ENCODE measurements at places on chromosomes 3 and 15. TPM values are rescaled to one million over a fixed set of nuclear protein-coding genes. Genes with fewer than 3 reads are reported as not detected.

GRCh38 chr3:95511828-95512227 lies 1302.6 kb upstream of the EPHA6 start:
- no peak for DNase-seq

TM4SF4 gene
- 1.6 TPM for total RNA-seq

- DNase-seq, result no peak
Observed at GRCh38 chr3:127151251-127151564, 41.7 kb upstream of the PRR23E start.

- DNase-seq, result no peak
Observed at GRCh38 chr3:70982284-70982683, 601.2 kb downstream of the FOXP1 start.

DNA sequence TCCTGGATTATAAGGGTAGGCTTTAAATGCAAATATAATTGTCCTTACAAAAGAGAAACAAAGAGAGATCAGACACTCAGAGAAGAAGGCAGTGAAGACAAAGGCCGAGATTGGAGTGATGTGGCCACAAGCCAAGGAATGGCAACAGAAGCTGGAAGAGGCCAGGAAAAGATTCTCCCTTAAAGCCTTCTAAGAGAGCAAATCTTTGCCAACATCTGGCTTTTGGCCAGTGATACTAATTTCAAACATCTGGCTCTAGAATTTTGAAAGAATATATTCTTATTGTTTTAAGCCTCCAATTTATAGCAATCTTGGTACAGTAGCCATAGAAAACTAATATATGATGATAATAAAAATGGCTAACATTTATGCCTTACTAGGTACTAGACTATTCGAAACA lies 615.8 kb upstream of the ZNF385D start:
- DNase-seq, result no peak

C3orf52 gene
- total RNA-seq, result 12.5 TPM

- no peak for DNase-seq
Observed at GRCh38 chr3:141860766-141861513, 15.5 kb upstream of the ATP1B3 start.

ZIC1 gene
- not detected for total RNA-seq

MUC13 gene
- total RNA-seq, result not detected

- no peak for DNase-seq
Observed at GRCh38 chr15:73889053-73889761, 15.8 kb downstream of the TBC1D21 start.
